ENCODE measurements at places on chromosomes 4 and X.

DNA sequence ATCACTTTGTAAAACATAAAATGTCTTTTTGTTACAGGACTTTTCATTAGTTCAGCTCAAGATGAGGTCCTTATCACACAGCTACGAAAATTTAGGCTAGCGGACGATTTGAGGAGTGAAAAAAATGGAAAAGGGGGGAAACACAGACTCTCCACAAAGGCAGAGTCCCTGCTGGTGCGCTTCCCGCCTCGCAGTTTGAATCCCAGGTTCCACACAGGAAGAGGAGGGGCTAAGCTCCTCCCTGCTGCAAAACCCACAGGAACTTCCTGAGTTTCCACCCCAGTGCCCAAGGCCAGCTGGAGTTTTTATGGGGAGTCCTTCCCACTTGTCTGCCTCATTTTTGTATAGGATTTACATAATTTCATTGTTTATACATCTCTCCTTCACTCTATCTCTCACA lies 11.2 kb downstream of the ADAM29 start:
- DNase-seq = no peak

DNA sequence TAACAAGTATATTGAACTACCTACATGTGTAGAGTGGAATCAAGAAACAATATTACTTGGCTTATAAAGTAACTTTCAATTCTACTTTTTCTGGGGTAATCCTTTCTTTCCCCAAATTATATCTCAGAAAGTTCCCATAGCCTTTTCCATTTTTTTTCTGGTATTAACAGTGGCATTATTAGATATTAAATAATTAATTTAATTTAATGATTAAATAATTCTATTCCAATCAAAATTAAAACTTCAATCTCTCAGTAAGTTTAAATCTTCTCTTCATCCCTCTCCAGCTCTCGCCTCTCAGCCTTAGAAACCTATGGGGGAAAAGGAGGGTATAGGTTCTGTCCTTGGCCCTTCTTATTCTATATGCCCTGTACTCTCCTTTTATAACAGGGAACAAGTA lies 262.4 kb downstream of the INPP4B start:
- DNase-seq = no peak

- no peak for DNase-seq
Measured at GRCh38 chr4:156476359-156476758, 495.2 kb downstream of the PDGFC start.

DNA sequence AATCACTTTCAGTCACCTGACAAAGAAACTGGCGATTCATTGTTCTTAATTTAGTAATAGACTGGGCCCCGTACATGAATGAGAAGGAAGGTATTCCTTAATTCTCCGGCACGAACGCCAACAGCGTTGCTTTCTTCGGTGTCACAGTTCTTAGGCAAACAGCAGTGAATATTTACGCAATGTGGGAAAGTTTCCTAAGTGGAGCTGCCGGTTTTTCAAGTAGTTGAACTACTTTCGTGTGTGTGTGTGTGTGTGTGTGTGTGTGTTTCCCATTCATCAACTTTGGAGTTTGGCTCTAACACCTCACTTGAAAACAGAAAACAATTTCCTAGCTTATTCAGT lies 651 bp downstream of the NXT2 start:
- peak; percentile 53 for DNase-seq

GRCh38 chrX:49712577-49712976 lies 16.8 kb upstream of the PAGE1 start:
- no peak for DNase-seq

GRCh38 chr4:16893141-16893651 lies 5.2 kb downstream of the LDB2 start:
- no peak for DNase-seq

DNA sequence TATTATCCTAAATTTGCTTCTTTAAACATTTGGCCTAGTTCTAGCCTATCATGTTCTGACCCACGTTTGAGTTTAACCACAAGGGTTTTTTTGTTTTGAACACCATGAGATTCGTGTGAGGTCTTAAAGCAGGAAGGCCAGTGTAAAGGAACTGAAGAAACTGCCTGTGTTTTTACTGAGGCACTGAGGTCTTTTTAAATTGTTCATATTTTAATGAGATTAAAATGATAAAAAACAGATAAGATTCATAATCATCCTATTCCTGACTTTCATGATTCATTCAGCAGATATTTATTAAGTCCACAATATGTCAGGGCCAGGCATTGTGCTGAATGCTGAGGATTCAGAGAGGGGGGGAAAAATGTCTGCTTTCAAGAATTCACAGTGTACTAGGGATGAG lies 3.2 kb downstream of the RPS6KA3 start:
- DNase-seq = no peak

GRCh38 chr4:144179152-144179739 lies 38.7 kb upstream of the GYPA start:
- DNase-seq = no peak

- no peak for DNase-seq
Measured at GRCh38 chrX:71214604-71215337, 8.3 kb upstream of the GJB1 start.

DNA sequence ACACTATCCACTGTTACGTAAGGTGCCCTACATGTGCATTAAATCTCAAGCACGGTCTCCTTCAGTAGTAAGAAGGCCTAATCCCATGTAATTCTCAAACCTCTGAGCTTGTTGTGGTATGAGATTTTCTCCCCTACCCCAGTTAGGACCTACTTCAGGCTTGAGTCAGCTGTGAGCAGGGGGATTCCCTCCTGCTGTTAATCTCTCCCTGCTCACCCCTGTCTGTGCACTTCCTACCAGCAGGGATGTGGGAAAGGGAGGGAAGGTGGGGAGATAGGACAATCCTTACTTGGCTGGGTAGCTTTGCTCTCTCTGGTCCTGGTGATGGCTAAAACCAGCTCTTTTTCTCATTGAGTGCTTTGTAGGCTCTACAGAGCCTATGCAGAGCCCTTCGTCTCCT lies 60.8 kb downstream of the PALLD start:
- no peak for DNase-seq

All from urinary bladder (tissue), 4 donors.